ENCODE measurements at places on chromosomes 7 and 10.
A peak's percentile ranks its signal among the peaks of the same experiment; 100 is the strongest.

GRCh38 chr10:78457804-78458482 is 424.3 kb downstream of the RPS24 start:
- no peak for DNase-seq

GRCh38 chr7:111931958-111932357 is 274.2 kb downstream of the DOCK4 start:
- DNase-seq: no peak

GRCh38 chr7:137681657-137682562 is 164.9 kb downstream of the DGKI start:
- DNase-seq: peak; percentile 82

DNA sequence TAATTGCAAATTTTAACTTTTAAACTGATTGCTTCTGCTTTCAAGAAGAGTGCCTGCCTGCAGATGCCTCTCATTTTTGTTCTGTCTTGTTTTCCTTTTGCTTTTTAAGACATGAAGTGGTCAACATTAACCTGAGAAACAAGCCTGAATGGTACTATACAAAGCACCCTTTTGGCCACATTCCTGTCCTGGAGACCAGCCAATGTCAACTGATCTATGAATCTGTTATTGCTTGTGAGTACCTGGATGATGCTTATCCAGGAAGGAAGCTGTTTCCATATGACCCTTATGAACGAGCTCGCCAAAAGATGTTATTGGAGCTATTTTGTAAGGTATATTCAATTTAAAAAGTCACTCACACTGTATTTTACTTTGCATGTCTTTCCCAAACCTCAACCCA is 8.8 kb downstream of the GSTO2 start:
- no peak for DNase-seq

DNA sequence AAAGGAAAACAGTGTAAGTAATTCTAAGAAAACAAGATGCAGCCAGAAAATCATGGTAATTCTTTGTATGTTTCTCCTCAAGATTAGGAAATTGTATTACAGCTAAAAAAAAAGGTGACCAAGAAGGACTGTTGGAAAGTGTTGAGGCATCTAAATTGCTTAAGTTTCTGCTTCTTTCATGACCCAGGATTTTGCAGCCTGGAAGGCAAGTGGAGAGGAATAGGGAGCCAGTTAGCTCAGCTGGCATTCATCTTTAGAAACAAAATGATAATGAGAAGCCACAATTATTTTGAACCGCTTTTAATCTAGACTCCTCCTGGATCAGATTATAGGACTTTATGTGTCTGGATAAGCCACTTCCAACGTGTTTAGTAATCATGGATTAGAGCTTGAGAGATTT is 56.8 kb upstream of the TMEM229A start:
- no peak for DNase-seq

DNA sequence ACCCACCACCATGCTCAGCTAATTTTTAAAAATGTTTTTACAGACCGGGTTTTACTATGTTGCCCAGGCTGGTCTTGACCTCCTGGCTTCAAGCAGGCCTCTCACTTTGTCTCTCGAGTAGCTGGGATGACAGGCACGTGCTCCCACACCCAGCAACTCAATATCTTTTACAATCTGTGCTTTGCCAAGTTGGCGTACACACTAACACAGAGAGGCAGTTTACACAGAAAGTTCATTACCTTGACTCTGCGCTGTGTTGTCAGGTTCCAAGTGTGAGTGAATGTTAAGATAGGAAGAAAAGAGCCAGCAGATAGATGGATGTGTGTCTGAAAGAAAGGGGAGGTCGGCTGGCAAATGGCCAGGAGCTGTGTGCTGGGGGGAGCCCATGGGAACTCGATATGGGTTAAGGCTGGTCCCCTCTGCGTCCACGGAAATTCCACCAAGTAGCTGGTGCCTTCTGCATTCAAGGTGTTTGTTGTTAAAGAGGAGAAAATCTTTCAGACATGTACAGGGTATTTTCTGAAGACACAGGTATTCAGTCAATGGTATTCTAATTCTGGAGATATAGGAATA is 299.8 kb downstream of the CAMK1D start:
- no peak for DNase-seq

DNA sequence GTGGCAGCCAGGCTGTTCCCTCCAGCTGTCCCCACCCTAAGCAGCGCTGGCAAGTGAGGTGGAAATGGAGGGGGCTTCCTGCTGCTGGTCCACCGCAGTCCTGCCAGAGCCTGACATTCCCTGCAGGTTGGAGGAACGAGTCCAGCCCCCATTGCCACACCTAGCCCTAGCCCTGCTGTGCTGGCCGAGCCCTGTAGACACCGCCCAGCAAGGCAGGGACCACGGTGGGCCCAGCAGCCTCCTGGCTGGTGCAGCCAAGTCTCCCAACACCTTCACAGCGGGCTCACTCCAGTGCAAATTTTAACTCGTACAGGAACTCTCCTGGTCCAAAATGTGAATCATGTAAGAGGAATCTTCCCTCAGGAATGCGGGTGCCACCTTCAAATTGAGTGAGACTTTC is 116.3 kb downstream of the PAXIP1 start:
- no peak for DNase-seq

- no peak for DNase-seq
Measured at GRCh38 chr10:132921818-132922807, 20.3 kb downstream of the CFAP46 start.

DNA sequence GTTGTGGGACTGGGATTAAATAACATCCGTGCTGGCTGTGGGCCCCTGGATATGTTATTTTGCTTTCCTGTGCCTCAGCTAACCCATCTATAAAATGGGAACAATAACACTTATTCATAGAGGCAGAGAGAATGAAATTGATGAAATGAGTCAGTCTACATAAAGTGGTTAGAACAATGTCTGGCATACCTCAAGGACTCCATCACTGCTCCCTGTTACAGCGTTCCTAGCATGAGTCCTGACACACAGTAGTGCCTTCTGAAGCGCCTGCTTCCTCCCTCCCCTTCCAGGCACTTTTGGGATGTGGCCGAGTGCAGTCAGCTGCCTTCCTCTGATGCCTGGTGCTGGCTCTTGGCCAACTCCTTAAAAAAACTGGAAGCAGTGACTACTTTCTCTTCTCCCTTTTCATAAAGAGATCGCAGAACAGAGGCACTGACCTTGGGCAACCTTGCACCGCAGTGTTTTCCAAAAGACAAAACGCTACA is 108.4 kb upstream of the ZMIZ1 start:
- DNase-seq: peak; percentile 80

GRCh38 chr10:34491678-34492077 is 323.4 kb downstream of the PARD3 start:
- DNase-seq: no peak

GRCh38 chr10:14584661-14585060 is 190.0 kb downstream of the FAM107B start:
- DNase-seq: no peak

DNA sequence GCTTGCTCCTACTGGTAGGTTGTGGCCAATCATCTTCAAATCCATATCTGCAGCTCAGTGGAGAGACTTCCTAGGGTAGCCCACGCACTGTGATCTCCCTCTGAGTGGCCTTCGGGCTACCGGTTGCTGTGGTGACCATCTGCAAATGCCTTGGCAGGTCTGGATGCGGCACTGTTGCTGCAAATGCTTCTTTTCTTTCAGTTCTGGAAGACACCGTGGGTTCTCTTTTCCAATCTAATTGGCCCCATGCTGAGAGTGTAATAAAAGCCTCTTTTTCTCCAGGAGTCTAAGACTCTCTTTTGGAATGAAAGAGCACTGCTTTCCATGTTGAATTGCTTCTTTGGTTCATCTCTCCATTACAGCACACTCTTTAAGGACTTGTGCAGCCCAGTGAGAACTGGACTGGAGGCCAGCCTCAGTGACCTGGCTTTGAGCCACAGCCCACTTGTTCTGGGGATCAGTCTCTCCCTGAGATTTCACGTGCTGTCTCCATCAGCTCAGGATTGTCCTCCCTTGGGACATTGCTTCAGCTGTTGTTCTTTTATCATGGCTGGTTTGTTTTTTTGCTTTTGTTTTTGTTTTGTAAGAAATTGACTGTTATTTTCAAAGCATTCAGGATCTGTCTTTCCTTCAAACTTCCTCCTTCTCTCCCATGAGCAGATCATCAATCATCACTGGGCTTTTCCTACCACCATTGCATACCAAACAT is 286.6 kb downstream of the BMPER start:
- DNase-seq: no peak

GRCh38 chr10:92304061-92304460 is 13.1 kb downstream of the MARCHF5 start:
- DNase-seq: no peak

GRCh38 chr10:110836706-110837105 is 35.0 kb upstream of the PDCD4 start:
- DNase-seq: no peak

GRCh38 chr10:129365767-129366402 is 101.2 kb upstream of the MGMT start:
- DNase-seq: peak; percentile 17

GRCh38 chr7:101517304-101517703 is 111.8 kb downstream of the MYL10 start:
- DNase-seq: no peak

- no peak for DNase-seq
Measured at GRCh38 chr10:102712843-102713538, 1.2 kb downstream of the ARL3 start.

GRCh38 chr7:112453505-112454171 is 3.4 kb downstream of the IFRD1 start:
- DNase-seq: peak; percentile 49

GRCh38 chr7:71348821-71349681 is 217.1 kb downstream of the GALNT17 start:
- no peak for DNase-seq

- no peak for DNase-seq
Measured at GRCh38 chr10:122044045-122044661, 55.2 kb downstream of the TACC2 start.

DNA sequence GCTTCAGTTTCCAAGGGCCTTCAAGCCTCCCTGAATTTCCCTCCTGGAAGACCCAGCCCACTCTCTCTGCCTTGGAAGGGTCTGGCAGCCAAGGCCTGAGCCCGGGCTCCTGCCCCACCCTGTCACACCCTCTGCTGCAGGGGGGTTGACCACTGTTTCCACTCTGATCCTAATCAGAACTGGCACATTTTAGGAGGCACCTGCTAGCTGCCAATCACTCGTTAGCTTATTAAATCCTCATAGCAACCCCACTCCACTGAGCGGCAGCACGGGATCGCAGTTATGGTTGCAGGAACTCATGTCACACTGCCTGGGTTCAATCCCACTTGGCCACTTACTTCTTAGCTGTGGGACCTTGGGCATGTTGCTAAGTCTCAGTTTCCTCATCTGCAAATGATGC is 12.9 kb downstream of the HSPB1 start:
- DNase-seq: no peak

DNA sequence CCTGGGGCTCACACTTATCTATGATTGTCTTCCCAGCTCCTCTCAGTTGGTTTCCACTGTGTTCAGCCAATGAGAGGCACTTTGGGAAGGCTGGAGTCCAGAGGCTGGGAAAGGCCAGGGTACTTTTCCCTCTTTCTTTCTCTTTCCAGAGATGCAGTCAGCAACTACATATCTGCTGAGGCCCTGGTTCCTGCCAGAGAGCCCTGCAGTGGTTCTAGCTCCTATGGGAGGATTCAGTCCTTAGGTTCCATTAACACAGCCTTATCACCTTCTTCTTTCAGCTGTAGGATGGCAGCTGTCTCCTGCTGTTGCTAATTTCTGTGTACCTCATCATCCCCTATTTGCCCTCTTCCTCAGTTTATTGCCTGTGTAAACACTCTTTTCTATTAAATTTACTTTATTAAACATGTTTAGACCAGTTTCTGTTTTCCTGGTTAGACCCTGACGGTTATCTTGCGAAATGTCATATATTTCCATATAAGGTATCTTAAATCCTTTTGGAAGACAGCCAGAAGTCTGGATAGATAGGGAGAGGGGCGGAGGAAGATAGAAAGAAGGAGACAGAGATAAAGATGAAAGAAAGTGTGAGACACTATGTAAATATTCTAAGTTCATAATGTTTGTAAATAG is 100.3 kb downstream of the HGF start:
- peak; percentile 14 for DNase-seq

DNA sequence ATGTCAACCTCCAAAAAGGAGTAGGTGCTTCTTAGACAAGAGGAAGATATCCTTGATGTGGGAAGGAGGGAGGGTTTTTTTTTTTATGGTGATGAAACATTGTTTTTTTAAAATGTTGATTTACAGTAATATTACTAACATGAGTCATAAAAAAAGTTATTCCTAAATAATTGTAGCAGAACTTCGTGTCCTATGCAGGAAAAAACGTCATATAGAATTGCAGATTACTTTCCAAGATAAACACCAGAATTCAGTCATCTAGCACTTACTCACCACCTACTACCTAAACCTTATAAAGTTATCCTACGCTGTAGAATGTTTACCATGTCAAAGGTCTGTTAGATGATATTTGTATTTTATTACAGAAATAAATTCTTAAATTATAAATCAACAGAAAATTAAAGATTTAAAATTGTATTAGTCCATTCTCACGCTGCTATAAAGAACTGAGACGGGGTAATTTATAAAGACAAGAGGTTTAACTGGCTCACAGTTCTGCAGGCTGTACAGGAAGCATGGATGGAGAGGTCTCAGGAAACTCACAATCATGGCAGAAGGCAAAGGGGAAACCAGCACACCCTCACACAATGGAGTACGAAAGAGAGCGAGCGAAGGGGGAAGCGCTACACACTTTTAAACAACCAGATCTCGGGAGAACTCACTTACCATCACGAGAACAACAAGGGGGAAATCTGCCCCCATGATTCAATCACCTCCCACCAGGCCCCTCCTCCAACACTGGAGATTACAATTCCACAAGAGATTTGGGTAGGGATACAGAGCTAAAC is 105.2 kb upstream of the NEBL start:
- peak; percentile 88 for DNase-seq

- no peak for DNase-seq
Measured at GRCh38 chr10:69819716-69820506, 18.2 kb downstream of the COL13A1 start.

- DNase-seq: no peak
Measured at GRCh38 chr10:111087331-111087756, 10.5 kb downstream of the ADRA2A start.
